ENCODE measurements at places on chromosomes 13 and 19.

GRCh38 chr19:46297700-46298478 is 1.0 kb downstream of the HIF3A start:
- DNase-seq = no peak

DNA sequence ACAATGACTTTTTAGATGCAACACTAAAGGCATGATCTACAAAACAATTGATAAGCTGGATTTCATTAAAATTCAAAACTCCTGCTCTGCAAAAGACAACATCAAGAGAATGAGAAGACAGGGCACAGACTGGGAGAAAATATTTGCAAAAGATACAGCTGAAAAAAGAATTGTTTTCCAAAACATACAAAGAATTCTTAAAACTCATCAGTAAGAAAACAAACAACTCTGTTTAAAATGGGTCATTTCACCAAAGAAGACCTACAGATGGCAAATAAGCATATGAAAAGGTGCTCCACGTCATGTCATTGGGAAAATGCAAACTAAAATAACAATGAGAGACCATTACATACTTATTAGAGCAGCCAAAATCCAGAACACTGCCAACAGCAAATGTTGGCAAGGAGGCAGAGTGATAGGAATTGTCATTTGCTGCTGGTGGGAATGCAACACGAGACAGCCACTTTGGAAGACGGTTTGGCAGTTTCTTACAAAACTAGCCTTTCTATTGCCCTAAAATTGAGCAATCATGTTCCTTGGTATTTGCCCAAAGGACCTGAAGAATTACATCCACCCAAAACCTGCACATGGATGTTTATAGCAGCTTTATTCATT is 39.2 kb downstream of the FLT1 start:
- no peak for DNase-seq

DNA sequence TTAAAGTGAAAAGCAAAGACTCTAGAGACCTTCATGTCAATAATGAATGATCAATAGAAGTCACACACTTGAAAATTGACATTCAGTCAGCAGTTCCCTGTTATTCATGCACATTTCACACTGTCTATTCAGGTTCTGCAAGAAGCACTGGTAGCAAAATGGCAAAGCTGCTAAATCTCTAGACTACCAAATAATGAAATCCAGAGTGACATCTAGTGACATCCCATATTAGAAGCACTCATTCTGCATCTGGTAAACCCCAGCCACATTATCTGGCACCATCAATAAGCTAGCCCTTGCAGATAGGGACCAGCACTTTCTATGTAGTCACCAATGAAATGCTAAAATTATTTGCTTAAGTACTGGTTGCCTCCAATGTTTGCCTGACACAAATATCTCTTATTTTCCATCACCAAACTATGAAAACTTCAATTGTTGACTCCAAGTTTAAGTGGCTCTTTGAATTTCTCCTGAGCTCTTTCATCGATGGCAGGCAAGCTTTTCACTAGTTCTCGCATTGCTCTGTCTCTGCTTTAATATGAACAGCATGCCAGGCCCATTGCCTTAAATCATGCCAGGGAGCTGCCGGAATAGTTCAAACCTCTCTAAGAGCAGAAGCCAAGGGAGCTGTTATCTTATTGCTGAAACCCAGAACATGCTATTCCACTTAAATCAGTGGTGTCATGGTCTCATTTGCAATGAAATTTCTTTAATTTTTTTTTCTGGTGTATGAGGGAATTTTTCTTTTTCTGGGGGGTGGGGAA is 409.9 kb downstream of the MZT1 start:
- DNase-seq = no peak

GRCh38 chr19:49672131-49672919 is 4.7 kb upstream of the PRMT1 start:
- peak; percentile 68 for DNase-seq

GRCh38 chr19:8641908-8642547 is 11.6 kb downstream of the NFILZ start:
- no peak for DNase-seq

GRCh38 chr13:50883728-50884127 is 25.9 kb upstream of the RNASEH2B start:
- no peak for DNase-seq

DNA sequence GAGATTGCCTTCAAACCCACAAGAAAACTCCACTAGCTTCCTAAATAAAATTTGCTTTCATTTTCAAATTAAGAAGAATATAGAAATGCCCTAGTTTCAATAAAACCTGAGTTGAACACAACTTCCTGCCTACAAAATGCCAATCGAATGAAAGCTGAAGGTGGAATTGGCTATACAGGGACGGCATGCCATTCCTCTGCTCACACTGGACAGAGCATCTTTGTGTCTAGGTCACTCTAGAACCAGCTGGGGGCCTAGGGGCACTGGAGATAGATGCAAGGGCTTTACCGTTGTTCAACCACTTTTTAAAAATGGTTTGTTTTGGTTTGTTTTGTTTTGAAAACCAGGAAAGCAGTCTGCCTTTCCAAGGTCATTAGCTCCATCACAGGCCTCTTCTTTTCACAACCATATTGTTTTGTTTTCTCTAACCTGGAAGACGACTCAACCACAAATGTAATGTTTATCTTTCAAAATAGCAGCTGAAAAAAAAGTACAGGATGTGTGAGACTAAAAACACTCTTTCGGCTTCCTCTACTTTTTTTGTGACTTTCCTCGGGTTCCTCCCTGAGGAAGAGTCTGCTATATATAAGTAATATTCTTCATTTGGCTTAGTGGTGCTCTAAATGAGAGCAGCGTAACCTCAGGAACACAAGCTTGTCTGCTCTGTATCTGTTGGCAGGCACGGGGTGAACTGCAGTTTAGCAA is 11.9 kb upstream of the ITM2B start:
- no peak for DNase-seq

GRCh38 chr19:7386308-7386707 is 37.6 kb downstream of the ARHGEF18 start:
- no peak for DNase-seq

DNA sequence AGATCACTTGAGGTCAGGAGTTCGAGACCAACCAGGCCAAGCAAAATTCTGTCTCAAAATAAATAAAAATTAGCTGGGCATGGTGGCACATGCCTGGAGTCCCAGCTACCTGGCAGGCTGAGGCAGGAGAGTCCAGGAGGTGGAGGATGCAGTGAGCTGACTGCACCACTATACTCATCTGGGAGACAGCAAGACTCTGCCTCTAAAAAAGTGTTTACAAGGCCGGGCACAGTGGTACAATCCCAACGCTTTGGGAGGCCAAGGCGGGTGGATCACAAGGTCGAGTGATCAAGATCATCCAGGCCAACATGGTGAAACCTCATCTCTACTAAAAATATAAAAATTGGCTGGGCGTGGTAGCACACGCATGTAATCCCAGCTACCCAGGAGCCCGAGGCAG is 4.2 kb upstream of the DAPK3 start:
- no peak for DNase-seq

DNA sequence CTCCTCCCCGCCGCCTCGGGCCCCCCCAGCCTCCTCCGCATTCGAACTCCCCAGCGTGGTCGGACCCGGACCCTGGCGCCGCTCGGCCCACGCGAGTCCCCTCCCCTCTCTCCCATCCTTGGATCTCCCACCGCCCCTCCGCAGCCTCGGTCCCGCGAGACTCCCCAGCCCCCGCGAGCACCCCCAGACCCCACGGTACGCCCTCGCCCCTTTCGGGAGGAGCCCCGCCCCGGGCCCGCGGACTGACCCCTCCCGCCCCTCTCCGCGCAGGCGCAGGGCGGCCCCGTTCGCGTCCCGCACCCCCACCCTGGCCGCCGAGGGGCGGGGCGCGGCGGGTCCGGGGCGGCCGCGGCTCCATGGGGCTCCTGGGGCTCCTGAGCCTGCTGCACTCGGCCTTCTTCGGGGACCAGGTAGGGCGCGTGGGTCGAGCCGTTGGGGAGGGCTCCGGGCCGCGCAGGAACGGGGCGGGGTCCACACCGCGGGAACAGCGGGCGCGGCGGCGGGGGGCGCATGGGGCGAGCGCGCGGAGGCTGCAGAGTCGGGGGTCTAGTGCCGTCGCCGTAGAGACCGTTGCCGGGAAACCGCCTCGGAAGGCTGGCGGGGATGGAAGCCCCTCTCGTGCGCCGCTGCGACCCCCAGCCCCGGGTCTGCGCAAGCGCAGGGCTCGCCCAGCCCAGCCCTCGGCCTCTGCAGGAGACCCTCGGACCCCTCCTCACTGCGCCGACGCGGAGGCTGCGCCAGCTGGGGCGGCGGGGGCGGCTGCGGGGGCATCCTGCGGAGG is 3.8 kb upstream of the APC2 start:
- no peak for DNase-seq

DNA sequence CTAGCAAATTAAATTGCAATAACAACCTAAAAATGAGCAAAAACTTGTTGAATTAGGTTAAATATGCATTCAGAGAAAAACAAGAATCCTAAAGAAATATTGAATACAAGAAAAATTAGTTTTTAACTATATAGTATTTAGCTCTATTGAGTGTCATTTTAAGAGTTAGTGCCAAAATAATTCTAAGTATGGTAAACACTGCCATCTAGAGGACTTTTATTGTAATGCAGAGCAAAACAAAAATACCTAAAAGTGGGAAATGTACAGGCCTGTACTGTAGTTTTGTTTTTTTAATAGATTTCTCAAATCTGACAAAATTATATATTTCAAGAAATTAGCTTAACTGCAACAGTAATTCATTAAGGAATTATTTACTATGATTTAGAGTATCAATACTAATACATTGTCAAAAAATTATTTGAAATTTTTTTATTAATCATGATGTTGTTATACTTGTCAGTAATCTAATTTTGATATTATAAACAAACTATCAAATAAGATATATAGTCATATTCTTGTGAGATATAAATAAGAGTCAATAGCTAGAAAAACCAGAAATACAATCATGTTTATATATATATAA is 8.2 kb upstream of the PCDH9 start:
- no peak for DNase-seq

- no peak for DNase-seq
These were observed 488.4 kb downstream of the KLF5 start for GRCh38 chr13:73547239-73547638.

- DNase-seq = peak; percentile 61
These were observed 3.1 kb downstream of the KISS1R start for GRCh38 chr19:920051-920864.

DNA sequence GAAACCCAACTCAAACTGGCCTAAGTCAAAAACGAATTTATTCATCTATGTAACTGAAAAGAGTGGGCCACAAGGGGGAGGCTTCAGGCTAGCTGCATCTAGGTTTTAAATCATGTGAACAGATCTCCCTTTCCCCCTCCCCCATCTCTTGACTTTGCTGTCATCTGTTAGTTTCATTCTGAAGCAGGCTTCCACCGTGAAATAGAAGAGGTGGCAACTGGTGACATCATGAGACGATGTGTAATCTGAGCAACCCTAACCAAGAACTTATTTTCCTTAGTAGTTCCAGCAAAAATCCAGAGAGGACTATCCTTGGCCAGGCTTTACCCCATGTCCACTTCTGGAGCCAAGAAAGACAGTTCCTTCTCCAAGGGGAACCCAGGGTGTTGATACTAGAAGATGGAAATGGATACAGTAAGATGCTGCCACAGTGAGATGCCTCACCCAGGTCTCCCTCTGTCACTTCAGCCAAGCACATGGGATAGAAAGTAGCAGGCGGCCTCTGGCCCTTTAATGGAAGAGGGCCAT is 9.4 kb downstream of the SAMD4B start:
- no peak for DNase-seq

- no peak for DNase-seq
These were observed 59.9 kb downstream of the KATNAL1 start for GRCh38 chr13:30247406-30247805.

DNA sequence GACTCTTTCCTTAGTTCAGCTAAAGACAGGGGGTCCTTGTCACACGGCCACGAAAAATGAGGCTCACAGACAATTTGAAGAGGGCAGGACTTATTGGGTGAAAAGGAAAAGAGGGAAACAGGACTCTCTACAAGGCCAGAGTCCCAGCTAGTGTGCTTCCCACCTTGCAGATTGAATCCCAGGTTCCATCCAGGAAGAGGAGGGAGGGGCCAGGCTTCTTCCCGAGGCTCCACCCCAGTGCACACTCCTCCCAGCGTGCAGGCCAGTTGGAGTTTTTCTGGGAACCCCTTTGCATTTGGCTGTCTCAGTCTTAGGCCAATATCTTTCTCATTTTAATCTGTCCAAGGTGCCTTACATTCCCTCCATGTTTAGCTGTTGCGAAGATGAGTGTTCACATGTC is 106.8 kb downstream of the DNAJC3 start:
- no peak for DNase-seq

DNA sequence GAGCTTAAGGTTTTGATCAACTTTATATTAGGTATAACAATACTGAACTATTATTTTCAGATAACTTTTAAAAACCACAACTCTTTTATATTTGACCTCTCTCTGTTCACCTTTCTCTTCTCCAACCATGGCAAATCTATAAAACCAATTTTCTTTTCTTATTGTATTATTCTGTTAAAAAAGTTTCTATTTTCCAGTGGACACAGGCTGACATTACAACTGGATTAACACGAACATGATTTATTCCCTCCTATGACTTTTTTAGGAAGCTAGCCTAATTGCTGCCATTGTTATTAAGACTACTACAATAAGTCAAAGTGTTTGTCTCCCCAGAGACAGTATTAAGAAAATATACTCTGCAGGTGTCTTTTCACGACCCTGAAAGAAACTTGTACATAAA is 2291.1 kb upstream of the PCDH20 start:
- DNase-seq = no peak

DNA sequence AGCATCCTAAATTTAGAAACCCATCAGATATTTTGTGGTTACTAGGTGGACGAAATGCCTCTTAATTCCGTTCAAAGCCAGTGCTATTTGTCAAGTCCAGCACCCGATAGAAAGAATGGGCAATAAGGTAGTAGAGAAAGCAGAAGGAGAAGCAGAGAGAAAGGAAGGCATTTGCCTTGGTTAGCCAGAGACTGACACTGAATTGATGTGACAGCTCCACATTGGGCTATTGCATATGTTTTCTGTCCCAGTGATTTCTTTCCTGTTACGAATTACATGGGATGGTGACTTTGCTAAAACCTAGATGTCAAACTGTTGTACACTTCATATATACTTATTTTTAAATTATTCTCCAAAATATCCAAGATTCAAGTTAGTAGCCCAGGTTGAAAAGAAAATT is 542.6 kb downstream of the DCT start:
- DNase-seq = no peak

DNA sequence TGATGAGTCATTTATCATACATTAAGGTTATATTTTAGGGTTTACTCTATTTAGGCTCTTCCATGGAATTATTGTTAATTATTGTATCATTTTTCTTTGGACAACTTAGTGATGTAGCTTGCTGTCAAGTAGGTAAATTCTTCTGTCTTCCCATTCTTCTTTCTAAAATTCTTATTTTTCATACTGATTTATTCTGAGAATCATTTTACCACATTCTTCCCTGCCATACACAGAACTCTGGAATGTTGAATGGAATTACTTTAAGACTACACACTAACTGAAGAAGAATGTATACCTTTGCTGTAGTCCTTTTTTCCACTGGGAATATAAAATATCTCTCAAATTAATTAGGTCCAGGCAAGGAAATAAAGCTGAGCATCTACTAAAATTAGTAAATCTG is 24.5 kb upstream of the SLC7A1 start:
- DNase-seq = no peak

DNA sequence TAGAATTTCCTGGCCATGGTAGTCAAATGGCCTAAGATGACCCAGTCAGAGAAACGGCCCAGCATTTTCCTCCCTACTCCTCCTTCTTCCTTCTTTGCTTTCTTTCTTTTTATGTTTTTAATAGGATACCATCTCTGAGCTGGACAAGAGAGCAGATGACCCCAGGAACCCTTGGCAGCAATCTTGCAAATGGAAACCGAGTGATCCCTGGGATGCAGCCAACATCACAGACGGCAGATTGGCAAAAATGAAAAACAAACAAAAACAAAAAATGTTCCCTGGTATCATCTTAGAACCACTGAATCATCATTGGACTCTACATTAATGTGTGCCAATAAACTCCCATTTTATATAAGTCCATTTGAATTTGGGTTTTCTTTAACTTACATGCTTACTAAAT is 424.4 kb downstream of the FGF14 start:
- no peak for DNase-seq

Measured in activated T-helper 1 cell treated with anti-CD3 and anti-CD28 coated beads, Interleukin-2, amount 50 U/mL, for 16 hours (primary cell).